Neural progenitor cell (in vitro differentiated cells): ENCODE measurements at places on chromosomes 12 and 14. TPM values are rescaled to one million over a fixed set of nuclear protein-coding genes. Genes with fewer than 3 reads are reported as not detected.

DNA sequence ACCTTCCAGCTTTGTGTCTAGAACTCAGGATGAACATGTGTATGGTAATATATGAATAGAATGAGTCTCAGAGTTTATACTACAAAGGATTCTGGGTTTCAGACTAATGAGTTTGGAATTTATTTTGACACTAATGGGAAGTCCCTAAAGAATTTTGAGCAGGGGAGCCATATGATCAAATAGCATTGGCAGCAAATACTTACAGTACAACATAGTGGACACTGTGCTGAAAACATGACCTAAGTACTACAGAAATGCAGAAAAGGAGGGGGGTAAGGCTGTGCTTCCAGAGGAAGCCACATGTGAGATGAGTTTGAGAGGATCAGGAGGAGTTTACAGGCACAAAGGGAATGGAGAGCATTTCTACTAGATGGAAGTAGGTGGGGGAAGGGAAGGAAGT, 225.8 kb downstream of the C12orf42 start:
- H3K36me3 ChIP-seq: no peaks in the 10 kb centered on the region
- H3K4me1 ChIP-seq: no peaks in the 10 kb centered on the region
- no peaks in the 10 kb centered on the region for H3K27me3 ChIP-seq
- H3K27ac ChIP-seq: no peak overlapping the region
- no peak overlapping the region for H3K4me3 ChIP-seq

GRCh38 chr12:76634133-76634532, 74.6 kb upstream of the OSBPL8 start:
- no peaks in the 10 kb centered on the region for H3K36me3 ChIP-seq
- no peaks in the 10 kb centered on the region for H3K27me3 ChIP-seq
- peaks cover 16% of the 10 kb centered on the region for H3K4me1 ChIP-seq
- DNase-seq: peak; percentile 73
- H3K27ac ChIP-seq: no peak overlapping the region

GRCh38 chr14:65159281-65160062, 57.2 kb upstream of the MAX start:
- no peak for DNase-seq
- H3K36me3 ChIP-seq: no peaks in the 10 kb centered on the region
- no peaks in the 10 kb centered on the region for H3K27me3 ChIP-seq

- DNase-seq: no peak
- no peak overlapping the region for H3K27ac ChIP-seq
- no peaks in the 10 kb centered on the region for H3K27me3 ChIP-seq
- H3K4me1 ChIP-seq: no peaks in the 10 kb centered on the region
Observed at GRCh38 chr12:49870501-49871262, 27.8 kb upstream of the BCDIN3D start.

DNA sequence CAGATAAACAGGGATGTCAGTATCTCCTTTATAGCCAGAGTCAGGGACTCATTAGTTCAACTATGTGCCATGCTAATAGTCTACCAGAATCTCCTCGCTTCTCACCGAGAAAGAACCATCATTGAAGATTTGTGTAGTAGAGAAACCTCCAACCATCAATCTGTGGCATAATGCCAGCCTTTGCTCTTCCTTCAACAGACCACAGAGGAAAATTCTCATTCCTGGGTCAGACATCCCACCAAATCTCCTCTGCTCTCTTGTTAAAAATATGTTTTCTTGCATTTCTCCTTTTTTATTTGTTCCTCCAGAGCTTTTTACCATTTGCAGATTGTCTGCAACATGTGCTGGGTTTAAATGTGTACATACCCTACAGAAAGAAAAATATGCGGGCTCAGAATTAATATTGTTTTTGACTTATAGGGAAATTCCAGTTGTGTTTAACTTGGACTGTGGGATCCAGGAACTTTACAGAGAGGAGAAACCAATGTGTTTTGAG, 64.9 kb downstream of the LLPH start:
- no peaks in the 10 kb centered on the region for H3K27me3 ChIP-seq
- no peak overlapping the region for H3K4me3 ChIP-seq
- no peaks in the 10 kb centered on the region for H3K36me3 ChIP-seq
- no peak overlapping the region for H3K27ac ChIP-seq

- H3K4me3 ChIP-seq: no peak overlapping the region
- DNase-seq: no peak
- no peaks in the 10 kb centered on the region for H3K36me3 ChIP-seq
- H3K27me3 ChIP-seq: no peaks in the 10 kb centered on the region
Observed at GRCh38 chr12:81874586-81874985, 115.4 kb upstream of the PPFIA2 start.

- no peak overlapping the region for H3K4me3 ChIP-seq
- no peaks in the 10 kb centered on the region for H3K4me1 ChIP-seq
- H3K27me3 ChIP-seq: no peaks in the 10 kb centered on the region
- H3K36me3 ChIP-seq: no peaks in the 10 kb centered on the region
- no peak overlapping the region for H3K27ac ChIP-seq
- no peak for DNase-seq
Observed at GRCh38 chr12:91685917-91686316, 459.7 kb downstream of the BTG1 start.

DNA sequence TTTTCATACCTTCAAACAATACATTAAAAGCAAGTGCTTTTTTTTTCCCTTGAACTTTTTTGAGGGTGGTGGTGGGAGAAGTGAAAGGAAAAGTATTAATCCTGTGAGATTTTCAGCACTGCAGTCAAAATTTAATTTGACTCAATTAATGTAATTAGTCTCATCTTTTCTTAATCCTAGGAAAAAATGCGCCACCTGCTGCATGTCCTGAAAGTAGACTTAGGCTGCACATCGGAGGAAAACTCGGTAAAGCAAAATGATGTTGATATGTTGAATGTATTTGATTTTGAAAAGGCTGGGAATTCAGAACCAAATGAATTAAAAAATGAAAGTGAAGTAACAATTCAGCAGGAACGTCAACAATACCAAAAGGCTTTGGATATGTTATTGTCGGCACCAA, 52.2 kb downstream of the SPATA7 start:
- no peaks in the 10 kb centered on the region for H3K27me3 ChIP-seq
- no peaks in the 10 kb centered on the region for H3K36me3 ChIP-seq
- peak; percentile 7 for DNase-seq
- no peaks in the 10 kb centered on the region for H3K4me1 ChIP-seq
- H3K4me3 ChIP-seq: no peak overlapping the region

DNA sequence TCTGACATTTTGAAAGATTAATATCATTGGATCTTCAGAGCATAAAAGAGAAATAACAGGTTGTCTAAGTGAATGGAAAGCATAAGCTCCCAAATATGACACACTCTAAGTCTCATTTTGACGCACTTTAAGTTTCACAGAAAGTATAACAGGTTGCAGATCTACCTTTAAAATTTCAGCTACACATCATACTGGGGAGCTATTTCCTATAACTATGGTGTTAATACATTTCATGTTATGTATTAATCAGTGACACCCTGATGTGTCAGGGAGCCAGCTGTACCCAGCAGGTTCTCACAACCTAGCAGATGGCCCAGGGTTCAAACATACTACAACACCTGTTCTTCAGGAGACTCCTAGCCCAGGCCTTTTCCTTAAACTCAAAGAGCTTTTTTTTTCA, 31.1 kb upstream of the TMX1 start:
- no peak overlapping the region for H3K4me3 ChIP-seq
- H3K36me3 ChIP-seq: no peaks in the 10 kb centered on the region
- H3K27me3 ChIP-seq: no peaks in the 10 kb centered on the region
- H3K4me1 ChIP-seq: peaks cover 7% of the 10 kb centered on the region

GRCh38 chr14:64474041-64474440, 8.7 kb downstream of the AKAP5 start:
- peaks cover 14% of the 10 kb centered on the region for H3K4me1 ChIP-seq
- H3K27me3 ChIP-seq: no peaks in the 10 kb centered on the region
- no peaks in the 10 kb centered on the region for H3K36me3 ChIP-seq

GRCh38 chr12:77751939-77752338, 78.8 kb upstream of the NAV3 start:
- H3K27me3 ChIP-seq: no peaks in the 10 kb centered on the region
- H3K27ac ChIP-seq: no peak overlapping the region
- H3K4me1 ChIP-seq: peaks cover 11% of the 10 kb centered on the region

DNA sequence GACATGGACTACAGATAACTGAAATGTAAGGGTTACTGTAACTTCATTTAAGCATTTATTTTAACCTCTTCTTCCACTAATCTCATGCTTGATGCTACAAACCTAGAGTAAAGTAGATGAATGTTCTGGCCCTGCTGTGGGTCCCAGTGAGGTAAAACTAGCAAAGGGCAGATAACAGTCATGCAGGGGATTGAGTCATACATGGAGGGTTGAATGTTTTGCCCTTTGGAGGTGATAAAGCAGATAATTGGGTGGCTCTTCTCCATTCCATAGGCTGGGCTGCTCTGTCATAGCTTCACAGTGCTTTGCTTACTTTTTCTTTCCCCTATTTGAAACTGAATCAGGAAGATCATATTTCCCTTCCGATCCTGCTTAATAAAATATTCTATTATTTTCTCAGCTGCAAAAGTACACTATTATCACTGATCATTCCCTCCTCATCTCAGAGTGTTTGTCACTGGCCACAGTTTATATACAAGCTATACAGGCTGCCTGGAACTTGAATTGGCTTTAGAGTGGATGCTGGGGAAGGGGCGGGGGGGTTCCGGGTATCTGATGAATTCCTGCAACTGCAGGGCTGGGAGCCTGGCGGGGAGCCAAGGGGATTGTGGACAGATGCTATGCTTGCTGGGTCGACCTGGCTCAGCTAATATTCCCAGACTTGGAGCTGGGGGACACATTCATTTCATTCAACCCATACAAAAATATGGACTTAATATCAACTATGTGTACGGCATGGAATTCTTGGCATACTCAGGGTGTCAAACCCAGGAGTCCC, 235.1 kb downstream of the NRXN3 start:
- no peaks in the 10 kb centered on the region for H3K36me3 ChIP-seq
- H3K27ac ChIP-seq: no peak overlapping the region
- DNase-seq: no peak
- no peaks in the 10 kb centered on the region for H3K4me1 ChIP-seq
- no peaks in the 10 kb centered on the region for H3K27me3 ChIP-seq

DNA sequence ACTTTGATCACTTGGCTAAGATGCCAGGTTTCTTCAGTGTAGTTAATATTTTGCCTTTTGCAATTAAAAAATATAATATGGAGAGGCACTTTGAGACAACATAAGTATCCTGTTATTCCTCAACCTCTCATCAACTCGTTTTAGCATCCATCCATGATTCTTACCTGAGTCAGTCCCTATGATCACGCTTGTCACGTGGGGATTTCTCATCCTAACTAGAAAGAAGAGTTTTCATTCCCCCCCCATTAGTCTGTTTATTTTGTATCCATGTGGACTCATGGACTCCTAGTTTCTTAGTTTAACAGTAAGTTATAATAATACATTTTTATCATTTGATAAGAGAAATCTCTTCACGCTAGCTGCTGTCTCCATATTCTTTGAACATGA, 110.3 kb downstream of the SLC25A47 start:
- H3K27me3 ChIP-seq: no peaks in the 10 kb centered on the region
- DNase-seq: no peak
- no peaks in the 10 kb centered on the region for H3K36me3 ChIP-seq
- no peak overlapping the region for H3K4me3 ChIP-seq
- H3K4me1 ChIP-seq: peaks cover 23% of the 10 kb centered on the region
- H3K27ac ChIP-seq: no peak overlapping the region

DNA sequence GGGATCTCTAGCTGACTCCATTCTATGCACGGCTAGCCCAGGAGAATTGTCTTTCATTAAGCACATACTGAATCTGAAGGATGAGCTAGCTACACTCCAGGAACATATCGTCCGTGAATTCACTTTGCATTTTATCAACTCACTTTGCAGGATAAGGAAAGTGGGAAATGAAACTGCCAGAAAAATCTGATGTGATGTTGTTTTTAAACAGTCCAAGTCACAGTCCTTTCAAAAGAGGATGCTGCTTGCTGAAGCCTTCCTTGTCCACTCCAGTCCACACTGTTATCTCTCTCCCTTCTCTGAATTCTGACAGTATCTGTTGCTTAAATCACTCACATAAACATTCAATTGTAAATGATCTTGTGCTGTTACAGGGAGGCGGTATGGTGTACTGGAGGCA, 12.7 kb upstream of the TMCC3 start:
- no peaks in the 10 kb centered on the region for H3K36me3 ChIP-seq
- H3K4me1 ChIP-seq: peaks cover 4% of the 10 kb centered on the region
- no peaks in the 10 kb centered on the region for H3K27me3 ChIP-seq

DNA sequence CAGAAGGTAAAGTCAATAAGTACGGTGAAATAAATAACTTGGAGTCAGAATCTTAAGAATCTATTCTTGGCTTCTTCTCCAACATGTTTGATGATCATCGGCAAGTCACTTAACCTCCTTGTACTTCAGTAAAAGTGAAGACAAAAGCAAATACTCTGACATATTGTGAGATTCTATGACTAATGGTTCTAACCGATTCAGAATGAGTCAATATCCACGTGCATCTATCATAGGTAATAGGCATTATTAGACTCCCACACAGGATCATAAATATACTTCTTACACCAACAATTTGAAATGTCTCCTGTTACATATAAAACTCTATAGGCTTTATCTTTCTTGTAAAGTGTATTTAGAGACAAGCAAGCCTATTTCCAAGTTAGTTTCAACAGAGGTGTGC, 144.4 kb upstream of the ATXN7L3B start:
- H3K27me3 ChIP-seq: no peaks in the 10 kb centered on the region
- no peak for DNase-seq

DNA sequence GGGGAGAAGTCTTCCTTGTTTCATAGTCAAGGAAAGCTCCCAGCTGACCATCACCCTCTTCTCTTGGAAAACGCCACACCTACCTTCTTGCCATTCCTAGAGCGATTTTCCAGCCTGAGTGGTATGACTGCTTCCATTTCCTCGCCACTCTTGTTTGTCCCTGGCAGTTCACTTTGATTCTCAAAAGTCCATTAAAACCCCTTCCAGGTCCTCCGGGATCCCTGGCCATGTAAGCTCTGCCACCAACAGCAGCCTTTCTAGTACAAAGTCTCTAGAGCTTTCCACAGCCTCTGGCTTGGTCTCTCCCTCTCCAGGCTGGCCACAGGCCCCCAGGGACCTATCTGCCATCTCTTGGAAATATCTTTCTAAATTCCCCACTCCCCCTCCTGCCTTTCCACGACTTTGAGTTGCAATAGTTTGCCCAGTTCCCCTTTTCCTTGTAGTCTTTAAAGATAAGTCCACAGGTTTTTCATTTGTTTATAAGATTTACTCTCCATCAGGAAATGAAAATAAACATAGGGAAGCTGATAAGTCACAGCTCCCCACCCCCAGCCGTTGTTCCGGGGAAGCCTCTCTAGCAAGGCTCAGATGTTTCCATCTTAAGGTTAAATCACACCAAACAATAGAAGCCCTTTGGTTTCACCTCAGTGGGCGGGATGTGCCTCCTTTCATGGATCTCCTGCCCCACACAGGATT, 42.9 kb upstream of the SINHCAF start:
- peak; percentile 83 for DNase-seq
- peak overlapping the region; percentile 38 for H3K4me3 ChIP-seq
- peaks cover 51% of the 10 kb centered on the region for H3K4me1 ChIP-seq

Gene RTN1
- 7.7 and 18.6 TPM in 2 replicates for total RNA-seq

Gene JAG2
- total RNA-seq: 2.1 and 4.3 TPM in 2 replicates

Gene WSCD2
- total RNA-seq: 3.0 and 6.6 TPM in 2 replicates

Gene PTGER2
- total RNA-seq: not detected in 2 replicates

Gene KRT72
- total RNA-seq: not detected in 2 replicates

Gene PPP1R1A
- 2.3 and 3.8 TPM in 2 replicates for total RNA-seq
